ENCODE measurements at places on chromosomes 7 and 10.

- no peak for DNase-seq
Measured at GRCh38 chr7:150408393-150409299, 29.5 kb downstream of the ZNF775 start.

- no peak for DNase-seq
Measured at GRCh38 chr10:128390596-128390995, 264.4 kb upstream of the MKI67 start.

- DNase-seq = no peak
Measured at GRCh38 chr10:114437473-114438292, 33.4 kb upstream of the AFAP1L2 start.

- DNase-seq = no peak
Measured at GRCh38 chr10:95319239-95319638, 28.4 kb upstream of the PDLIM1 start.

DNA sequence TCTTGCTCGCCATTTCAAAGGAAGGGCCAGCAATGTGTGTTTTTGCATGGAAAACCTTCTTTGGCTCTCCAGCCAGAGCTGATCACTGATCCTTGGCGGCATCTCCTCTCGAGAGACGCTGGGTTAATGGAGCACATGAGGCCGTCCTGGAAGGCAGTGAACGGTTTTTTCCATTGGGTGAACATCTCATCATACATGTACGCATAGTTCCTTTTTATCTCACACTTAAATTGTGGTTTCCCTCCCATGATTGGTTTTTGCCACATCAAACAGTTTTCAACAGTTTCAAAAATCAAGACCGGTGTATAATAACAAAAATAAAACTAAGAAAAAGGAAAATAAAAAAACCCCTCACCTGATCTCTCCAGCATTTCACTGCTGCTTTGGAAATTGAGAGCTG lies 276.4 kb downstream of the TCF7L2 start:
- DNase-seq = no peak

- no peak for DNase-seq
Measured at GRCh38 chr10:35716776-35717175, 74.7 kb upstream of the FZD8 start.

- no peak for DNase-seq
Measured at GRCh38 chr7:117138981-117139380, 183.9 kb downstream of the WNT2 start.

GRCh38 chr7:140384894-140385545 lies 13.3 kb downstream of the SLC37A3 start:
- DNase-seq = no peak

GRCh38 chr7:105816954-105817615 lies 59.3 kb downstream of the ATXN7L1 start:
- no peak for DNase-seq

- no peak for DNase-seq
Measured at GRCh38 chr7:45610019-45610418, 35.9 kb downstream of the ADCY1 start.

GRCh38 chr7:31098642-31099360 lies 46.7 kb downstream of the ADCYAP1R1 start:
- DNase-seq = no peak

GRCh38 chr10:79402951-79403350 lies 42.5 kb downstream of the ZCCHC24 start:
- no peak for DNase-seq

DNA sequence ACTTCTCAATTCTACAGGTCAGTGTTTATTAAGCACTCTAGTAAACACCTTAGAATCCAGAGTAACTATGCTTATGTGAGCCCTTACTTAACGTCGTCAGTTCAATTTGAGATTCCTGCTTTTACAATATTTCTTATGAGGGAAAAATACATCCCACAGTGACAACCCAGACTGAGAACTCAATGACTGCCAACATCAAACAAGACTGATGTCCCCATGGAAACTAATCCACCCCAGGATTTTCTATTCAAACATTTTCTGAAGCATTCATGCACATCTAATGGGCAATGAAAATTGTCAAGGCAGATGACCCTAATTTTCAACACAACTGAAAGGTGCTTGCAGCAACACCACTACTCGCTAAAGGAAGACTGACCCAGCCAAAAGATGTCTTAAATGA lies 67.0 kb downstream of the ATE1 start:
- no peak for DNase-seq

DNA sequence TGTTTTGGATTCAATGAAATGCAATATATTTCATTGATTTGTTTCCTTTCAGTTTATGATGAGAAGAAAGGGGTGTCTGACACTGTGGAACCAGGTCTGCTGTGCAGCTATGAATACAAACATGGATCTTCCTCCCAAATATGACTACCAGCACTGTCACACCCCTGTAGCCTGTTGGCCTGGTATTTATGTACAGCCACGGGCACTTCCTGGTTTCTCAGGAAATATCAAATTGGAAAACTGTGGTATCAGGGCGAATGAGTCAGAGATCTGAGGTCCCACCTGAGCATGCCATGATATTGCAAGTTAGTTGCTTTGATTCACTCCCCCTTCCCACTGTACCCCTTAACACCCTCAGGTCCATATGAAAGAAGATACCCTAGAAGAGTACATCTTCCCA lies 87.8 kb downstream of the DNMBP start:
- DNase-seq = no peak

GRCh38 chr10:76012716-76013327 lies 581.4 kb downstream of the LRMDA start:
- DNase-seq = no peak

DNA sequence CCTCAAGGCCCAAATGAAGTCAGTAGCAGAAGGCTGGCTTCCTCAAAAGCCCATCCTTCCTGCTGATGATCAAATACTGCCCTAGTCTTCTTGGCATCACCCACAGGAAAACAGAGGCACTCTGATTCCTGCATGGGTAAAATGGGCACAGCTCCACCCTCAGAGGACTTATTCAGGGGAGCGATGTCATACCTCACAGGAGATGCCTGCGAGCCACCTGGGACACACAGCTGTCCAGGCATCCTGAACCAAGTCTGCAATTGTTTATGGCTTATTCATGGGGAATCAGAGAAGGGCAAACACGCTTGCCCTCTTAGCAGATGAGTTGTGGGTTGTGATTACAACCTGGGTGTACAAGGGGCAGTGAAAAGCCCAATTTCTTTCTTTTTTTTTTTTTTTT lies 22.0 kb upstream of the LMTK2 start:
- no peak for DNase-seq

GRCh38 chr7:18257711-18258110 lies 230.1 kb upstream of the PRPS1L1 start:
- no peak for DNase-seq

Measured in activated T-helper 1 cell treated with Interleukin-2 at 50 U/mL for 16 hours (primary cell).